ENCODE measurements at places on chromosomes 5 and 9. TPM values are rescaled to one million over a fixed set of nuclear protein-coding genes. Genes with fewer than 3 reads are reported as not detected.

The GHR gene
- 9.9 TPM for polyA plus RNA-seq

The BTNL8 gene
- polyA plus RNA-seq = 0.39 TPM

The ADAMTSL2 gene
- 9.0 TPM for polyA plus RNA-seq

The HTR4 gene
- 1.6 TPM for polyA plus RNA-seq

The PTGS1 gene
- 5.6 TPM for polyA plus RNA-seq

The MARCHF11 gene
- 16.5 TPM for polyA plus RNA-seq

The WASHC1 gene
- polyA plus RNA-seq = 15.7 TPM

The SPATA31D4 gene
- not detected for polyA plus RNA-seq

The SPATA6L gene
- 3.2 TPM for polyA plus RNA-seq

The SHISAL2B gene
- 2.9 TPM for polyA plus RNA-seq

The UBE2QL1 gene
- polyA plus RNA-seq = 52.1 TPM

The BHMT gene
- polyA plus RNA-seq = 5.0 TPM

The KIF4B gene
- polyA plus RNA-seq = 0.14 TPM

The NUTM2F gene
- not detected for polyA plus RNA-seq

The TMEM174 gene
- polyA plus RNA-seq = 0.14 TPM

The CCNO gene
- polyA plus RNA-seq = 0.35 TPM

The SPAAR gene
- polyA plus RNA-seq = 1.8 TPM

The F2RL1 gene
- 1.7 TPM for polyA plus RNA-seq

The TMC1 gene
- 2.0 TPM for polyA plus RNA-seq

The PTGER4 gene
- 5.4 TPM for polyA plus RNA-seq

The QRFP gene
- 0.51 TPM for polyA plus RNA-seq

The PPP2R2B gene
- 211 TPM for polyA plus RNA-seq

The ANKRD34B gene
- 2.8 TPM for polyA plus RNA-seq

The KIF24 gene
- 3.7 TPM for polyA plus RNA-seq

The OTP gene
- 10.4 TPM for polyA plus RNA-seq

The TNPO1 gene
- polyA plus RNA-seq = 49.9 TPM

The ENTPD2 gene
- 50.7 TPM for polyA plus RNA-seq

The PKD2L2 gene
- polyA plus RNA-seq = 0.21 TPM

The NSG2 gene
- 460 TPM for polyA plus RNA-seq

The SARDH gene
- 10.1 TPM for polyA plus RNA-seq

The MEIKIN gene
- 0.36 TPM for polyA plus RNA-seq

The ADAMTS12 gene
- polyA plus RNA-seq = 8.7 TPM

The LHX6 gene
- 3.3 TPM for polyA plus RNA-seq

The SPAG8 gene
- polyA plus RNA-seq = 12.7 TPM

The BAAT gene
- polyA plus RNA-seq = 0.48 TPM

The HMCN2 gene
- 5.9 TPM for polyA plus RNA-seq

The ANXA6 gene
- 215 TPM for polyA plus RNA-seq

The JAKMIP2 gene
- 45.7 TPM for polyA plus RNA-seq

The ARHGEF37 gene
- polyA plus RNA-seq = 5.6 TPM

The HK3 gene
- 1.6 TPM for polyA plus RNA-seq

The GABRB2 gene
- polyA plus RNA-seq = 13.8 TPM

The GPR150 gene
- 0.42 TPM for polyA plus RNA-seq
